ENCODE measurements at places on chromosomes 4 and X.

- no peak for DNase-seq
- no peak overlapping the region for H3K4me3 ChIP-seq
- no peaks in the 10 kb centered on the region for H3K36me3 ChIP-seq
- no peaks in the 10 kb centered on the region for H3K4me1 ChIP-seq
Observed at GRCh38 chrX:130861462-130861861, 41.5 kb downstream of the ENOX2 start.

- H3K4me3 ChIP-seq, result no peak overlapping the region
- no peak for DNase-seq
Observed at GRCh38 chrX:12919051-12919450, 12.6 kb downstream of the TLR8 start.

GRCh38 chr4:45094684-45095083 lies 368.3 kb upstream of the GNPDA2 start:
- no peak for DNase-seq
- H3K4me3 ChIP-seq, result no peak overlapping the region
- no peak overlapping the region for H3K27ac ChIP-seq
- H3K4me1 ChIP-seq, result no peaks in the 10 kb centered on the region
- no peaks in the 10 kb centered on the region for H3K27me3 ChIP-seq

GRCh38 chrX:79506001-79506400 lies 138.9 kb upstream of the ITM2A start:
- H3K27me3 ChIP-seq, result no peaks in the 10 kb centered on the region
- no peak overlapping the region for H3K27ac ChIP-seq
- no peak for DNase-seq
- H3K4me1 ChIP-seq, result no peaks in the 10 kb centered on the region
- no peak overlapping the region for H3K4me3 ChIP-seq

- peaks cover 76% of the 10 kb centered on the region for H3K4me1 ChIP-seq
- H3K27me3 ChIP-seq, result no peaks in the 10 kb centered on the region
- H3K4me3 ChIP-seq, result no peak overlapping the region
- DNase-seq, result no peak
- H3K27ac ChIP-seq, result peak overlapping the region; percentile 12
Observed at GRCh38 chrX:19866626-19867410, 20.6 kb downstream of the SH3KBP1 start.

DNA sequence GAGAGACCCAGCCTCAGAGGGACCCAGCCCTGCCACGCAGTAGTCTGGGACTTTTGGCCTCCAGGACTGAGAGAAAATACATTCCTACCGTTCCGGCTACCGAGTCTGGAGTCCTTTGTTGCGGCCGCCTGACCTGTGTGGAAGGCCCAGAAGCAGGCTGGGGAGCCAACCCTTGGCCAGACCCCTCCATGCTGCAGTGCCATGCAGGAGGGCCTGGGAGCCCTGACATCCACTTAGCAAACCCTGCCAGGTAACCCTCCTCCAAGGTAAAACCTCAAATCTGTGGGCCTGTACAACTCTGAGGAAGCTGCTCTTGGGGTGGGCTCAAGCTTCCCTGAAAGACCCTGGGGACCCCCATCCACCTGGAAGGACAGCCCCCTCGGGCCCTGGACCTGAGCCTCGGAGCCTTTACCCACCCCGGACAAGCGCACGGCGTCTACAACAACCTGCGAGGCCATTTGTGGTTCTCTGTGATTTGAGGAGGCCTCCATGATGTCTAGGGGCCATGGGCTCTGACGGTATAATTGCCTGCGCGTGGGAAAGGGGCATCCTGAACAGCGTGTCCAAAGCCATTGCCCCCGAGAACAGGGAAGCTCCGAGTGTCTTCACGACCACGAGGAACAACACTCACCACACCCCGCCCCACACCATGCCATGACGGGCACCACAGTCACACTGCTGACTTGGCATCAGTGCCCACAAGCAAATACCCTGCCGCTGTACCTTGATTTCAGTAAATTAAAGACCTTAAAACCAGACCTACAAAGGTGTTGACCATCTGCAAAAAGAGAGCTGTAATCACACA lies 58.7 kb downstream of the ZFYVE28 start:
- no peaks in the 10 kb centered on the region for H3K27me3 ChIP-seq
- H3K4me3 ChIP-seq, result no peak overlapping the region
- no peak overlapping the region for H3K27ac ChIP-seq
- H3K4me1 ChIP-seq, result peaks cover 10% of the 10 kb centered on the region
- no peak for DNase-seq

GRCh38 chrX:120769576-120770341 lies 105.9 kb downstream of the CT47B1 start:
- no peak overlapping the region for H3K4me3 ChIP-seq
- H3K27ac ChIP-seq, result no peak overlapping the region
- no peaks in the 10 kb centered on the region for H3K4me1 ChIP-seq
- no peaks in the 10 kb centered on the region for H3K36me3 ChIP-seq

DNA sequence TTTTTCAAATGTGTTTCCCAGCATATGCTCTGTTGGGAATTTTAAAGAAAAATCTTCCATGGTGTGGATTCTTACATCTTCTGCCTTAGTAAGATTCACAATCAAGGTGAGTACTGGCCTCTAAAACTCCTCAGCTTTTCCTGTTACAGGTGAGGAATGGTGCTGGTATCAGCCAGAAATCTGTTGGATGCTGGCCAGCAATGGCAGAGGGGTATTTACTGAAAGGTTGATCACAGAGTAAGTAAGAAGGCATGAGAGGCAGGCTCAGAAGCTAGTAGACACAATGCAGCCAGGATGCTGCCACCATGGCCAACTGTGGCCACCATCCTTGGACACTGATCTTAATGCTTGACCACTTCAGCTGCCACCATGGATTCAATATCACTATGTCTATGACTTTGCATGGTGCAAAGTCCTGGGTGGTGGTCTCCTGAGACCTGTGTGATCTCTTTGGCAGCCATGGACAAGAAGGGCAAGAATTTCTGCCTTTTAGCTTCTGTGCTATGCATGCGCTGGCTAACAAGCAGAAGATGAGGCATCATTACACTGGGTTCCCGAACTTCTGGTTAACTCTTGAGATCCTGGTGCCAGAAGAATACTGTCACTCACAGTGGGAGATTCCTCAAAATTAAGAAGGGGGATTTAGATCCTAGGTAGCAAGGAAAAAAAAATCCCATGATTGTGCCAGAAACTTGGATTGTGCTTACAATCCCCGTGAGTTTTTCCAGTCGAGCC lies 60.2 kb downstream of the CHRNA9 start:
- H3K36me3 ChIP-seq, result no peaks in the 10 kb centered on the region
- no peaks in the 10 kb centered on the region for H3K27me3 ChIP-seq
- H3K27ac ChIP-seq, result no peak overlapping the region
- H3K4me1 ChIP-seq, result peaks cover 4% of the 10 kb centered on the region

DNA sequence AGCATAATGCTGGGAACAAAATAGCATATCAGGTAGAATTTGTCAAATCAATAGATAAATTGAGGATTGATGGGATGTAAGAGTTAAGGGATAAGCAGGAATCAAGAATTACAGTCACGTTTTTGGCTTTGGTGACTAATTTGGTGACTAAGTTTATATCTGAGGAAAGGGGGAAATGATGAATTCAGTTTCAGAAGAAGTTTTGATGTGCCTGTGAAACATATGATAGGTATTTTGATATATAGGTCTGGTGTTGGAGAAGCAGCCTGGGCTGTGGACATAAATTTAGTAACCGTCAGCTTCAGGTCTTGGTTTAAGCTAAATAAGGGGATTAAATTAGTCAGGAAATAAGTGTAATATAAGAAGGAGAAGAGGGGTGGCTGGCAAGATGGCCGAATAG lies 79.0 kb upstream of the EDA2R start:
- no peak overlapping the region for H3K27ac ChIP-seq
- no peaks in the 10 kb centered on the region for H3K36me3 ChIP-seq
- H3K27me3 ChIP-seq, result no peaks in the 10 kb centered on the region

DNA sequence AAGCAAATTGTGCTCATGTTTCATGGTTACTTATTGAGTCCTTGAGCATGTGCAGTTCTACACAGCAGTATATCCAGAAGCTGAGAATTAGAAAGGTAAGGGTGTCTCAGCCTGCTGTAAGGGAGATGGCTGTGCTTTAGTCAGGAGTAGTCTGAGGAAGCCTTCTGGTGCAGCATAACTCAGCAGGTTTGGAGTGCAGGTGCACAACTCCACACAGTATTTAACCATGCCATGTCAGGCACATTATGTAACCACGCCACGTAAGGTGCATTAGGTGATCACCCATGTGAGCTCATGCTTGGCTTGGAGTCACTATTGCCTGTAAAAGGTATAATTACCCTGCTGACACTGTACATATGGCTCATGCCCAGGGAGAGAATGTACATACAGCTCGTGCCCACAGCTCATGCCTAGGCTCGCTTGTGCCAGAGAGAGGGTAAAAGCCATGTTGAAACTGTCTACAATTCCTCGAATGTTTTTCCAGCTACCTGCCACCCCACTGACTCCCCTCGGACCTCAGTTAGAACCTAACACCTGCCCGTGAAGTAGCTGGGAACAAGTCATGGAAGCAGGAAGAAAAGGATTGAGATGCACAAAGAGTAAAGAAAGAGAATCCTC lies 37.8 kb downstream of the UCHL1 start:
- no peak overlapping the region for H3K27ac ChIP-seq
- no peaks in the 10 kb centered on the region for H3K27me3 ChIP-seq
- no peaks in the 10 kb centered on the region for H3K36me3 ChIP-seq
- H3K4me3 ChIP-seq, result no peak overlapping the region
- no peak for DNase-seq

DNA sequence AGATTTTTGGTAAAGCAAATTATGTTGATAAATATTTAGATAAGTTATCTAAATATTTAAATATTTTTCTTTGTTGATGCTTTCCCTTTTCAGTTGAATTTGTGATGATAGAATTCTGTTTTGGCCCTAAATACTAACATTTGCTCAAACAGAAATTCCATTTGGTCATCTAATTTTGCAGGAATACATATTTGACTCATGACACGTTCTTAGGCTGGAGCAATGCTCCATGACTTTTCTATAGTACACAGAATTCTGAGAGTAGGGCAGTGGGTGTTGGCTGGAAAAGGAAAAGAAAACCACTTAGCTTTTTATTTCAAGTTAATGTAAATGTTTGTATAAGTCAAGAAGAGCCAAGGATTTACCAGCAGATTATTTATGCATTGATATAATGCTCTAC lies 58.6 kb upstream of the GK2 start:
- H3K4me1 ChIP-seq, result no peaks in the 10 kb centered on the region
- no peaks in the 10 kb centered on the region for H3K27me3 ChIP-seq
- no peaks in the 10 kb centered on the region for H3K36me3 ChIP-seq

DNA sequence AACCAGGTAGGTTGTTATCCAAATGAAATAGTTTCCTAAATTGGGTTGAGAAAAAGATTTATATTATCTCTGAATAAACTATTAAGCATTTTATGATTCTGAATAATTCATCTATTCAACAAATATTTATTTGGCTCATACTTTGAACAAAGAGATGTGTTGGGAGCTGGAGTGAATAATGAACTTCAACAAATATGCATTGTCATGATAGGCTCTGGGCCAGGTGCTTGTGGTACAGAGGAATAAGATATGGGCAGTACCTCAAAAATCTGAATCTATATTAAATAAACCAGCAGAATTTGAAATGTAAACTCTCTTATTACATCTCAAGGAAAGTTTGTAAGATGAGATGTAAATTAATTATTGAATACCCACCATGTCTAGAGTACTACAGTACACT lies 75.7 kb upstream of the DCLK2 start:
- H3K36me3 ChIP-seq, result no peaks in the 10 kb centered on the region
- H3K27me3 ChIP-seq, result no peaks in the 10 kb centered on the region
- H3K27ac ChIP-seq, result no peak overlapping the region
- peaks cover 9% of the 10 kb centered on the region for H3K4me1 ChIP-seq
- no peak for DNase-seq
